Posterior cingulate gyrus (tissue), 11 donors: ENCODE measurements at places on chromosomes 1 and 21.

GRCh38 chr1:185267701-185268100, 49.3 kb downstream of the IVNS1ABP start:
- DNase-seq: no peak

GRCh38 chr1:94884106-94884505, 42.8 kb downstream of the CNN3 start:
- DNase-seq: no peak

- no peak for DNase-seq
Measured at GRCh38 chr1:174301295-174302077, 142.2 kb downstream of the RABGAP1L start.

DNA sequence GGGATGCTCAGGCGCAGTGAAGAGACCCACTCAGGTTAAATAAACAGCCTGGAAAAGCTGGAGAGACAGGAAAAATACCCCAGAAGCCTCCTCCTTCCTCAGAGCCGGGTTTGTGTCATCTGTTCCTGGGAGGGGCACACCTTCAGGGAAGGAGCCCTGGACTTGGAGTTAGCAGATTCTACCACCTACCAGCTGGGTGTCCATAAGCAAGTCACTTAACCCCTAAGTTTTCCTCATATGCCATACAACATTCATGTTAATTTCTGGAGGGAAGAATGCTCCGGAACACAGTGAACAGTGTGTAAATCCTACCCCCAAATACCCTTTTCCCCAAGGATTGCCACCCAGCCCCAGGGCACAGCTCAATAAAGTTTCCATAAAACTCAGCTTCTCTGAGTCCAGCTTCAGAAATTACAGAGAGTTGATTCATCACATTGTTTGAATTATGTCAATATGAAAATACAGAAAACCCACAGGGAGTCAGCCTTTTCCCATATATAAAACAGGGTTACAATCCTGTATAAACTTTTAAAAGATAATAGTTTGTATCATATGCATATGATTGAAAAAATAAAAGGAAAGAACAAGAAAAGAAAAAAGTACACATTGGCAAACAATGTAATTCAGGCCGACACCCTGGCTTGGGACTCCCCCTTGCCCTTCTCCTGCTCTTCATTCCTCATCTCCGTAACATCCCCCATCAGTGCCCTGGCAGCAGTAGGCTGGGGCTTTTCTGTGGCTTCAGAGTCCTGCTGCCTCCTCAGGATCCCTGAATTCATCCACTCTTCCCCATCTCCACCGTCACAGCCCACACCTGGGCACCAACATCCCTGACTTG, 291.8 kb upstream of the USP24 start:
- DNase-seq: no peak

DNA sequence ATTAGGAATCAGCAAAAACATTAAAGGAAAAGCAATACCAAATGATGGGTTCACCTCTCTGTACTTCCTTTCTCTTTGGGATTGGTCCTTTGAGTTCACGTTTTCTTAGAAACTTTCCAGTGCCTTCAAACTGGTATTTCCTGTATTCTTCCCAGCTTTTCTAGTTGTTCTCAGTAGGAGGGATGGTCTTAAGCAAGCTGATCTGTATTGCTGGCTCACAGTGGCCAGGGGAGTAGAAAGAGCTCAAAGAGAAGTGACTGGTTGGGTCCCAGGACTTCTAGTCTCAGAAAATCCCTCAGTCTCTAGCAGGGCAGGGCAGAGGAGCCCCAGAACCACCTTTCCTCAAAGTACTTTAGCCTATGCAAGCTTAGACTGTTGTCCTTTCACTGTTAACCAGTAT, 10.1 kb upstream of the USP24 start:
- DNase-seq: no peak

DNA sequence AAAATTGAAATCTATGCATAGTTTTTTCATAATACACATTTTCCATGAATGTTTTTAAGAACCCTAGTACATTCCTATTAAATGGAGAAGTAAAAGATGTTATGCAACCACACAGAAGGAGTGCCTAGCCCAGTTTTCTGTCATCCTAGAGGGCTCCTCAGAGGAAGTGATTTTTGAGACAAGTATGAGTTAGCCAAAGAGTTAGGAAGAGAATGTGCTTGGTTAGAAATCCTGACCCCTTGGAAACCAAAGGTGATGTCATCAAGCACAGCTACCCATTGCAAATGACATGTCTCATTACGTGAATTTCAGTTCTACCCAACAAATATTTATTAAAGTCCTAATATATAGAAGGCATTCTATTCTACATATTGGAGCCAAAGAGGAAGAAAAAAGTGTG, 88.9 kb upstream of the TNFSF4 start:
- DNase-seq: no peak

DNA sequence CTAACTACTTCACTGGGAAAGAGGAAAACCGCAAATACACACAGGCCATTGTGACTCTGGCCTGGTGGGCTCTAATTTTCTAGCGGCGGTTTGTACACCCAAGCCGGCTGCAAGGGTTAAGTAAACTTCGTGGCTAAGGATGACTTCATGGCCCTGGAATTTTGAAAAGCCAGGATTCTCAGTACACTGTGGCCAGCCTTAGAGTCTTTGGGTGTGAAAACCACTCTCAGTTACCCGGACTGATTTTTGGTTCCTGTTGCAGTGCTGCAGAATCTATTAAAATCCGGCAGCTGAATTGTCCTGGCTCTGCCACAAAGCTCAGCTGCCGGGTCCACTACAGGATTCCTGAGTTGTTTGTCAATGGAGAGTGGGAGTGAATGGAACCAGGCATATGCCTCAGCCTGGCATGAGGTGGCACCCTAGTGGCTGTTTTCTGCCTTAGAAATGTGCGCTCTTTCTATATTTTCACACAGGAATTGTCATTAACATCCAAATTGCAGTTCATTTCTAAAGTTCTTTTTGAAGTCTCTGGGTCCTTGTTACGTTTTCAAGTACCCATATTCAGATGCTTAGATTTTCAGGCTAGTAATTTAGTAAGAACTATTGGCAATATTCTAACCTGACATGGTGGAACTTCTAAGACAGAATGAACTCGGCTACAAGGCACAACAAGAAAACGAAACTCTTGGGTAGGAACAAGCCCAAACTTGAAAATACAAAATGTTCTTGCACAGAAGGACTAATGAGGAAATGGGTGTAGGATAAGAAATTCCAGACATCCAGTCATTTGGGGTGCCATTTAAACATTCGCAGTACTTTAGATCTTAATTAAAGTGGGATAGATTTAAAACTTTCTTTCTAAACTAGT, 255.9 kb downstream of the NFIA start:
- peak; percentile 74 for DNase-seq

DNA sequence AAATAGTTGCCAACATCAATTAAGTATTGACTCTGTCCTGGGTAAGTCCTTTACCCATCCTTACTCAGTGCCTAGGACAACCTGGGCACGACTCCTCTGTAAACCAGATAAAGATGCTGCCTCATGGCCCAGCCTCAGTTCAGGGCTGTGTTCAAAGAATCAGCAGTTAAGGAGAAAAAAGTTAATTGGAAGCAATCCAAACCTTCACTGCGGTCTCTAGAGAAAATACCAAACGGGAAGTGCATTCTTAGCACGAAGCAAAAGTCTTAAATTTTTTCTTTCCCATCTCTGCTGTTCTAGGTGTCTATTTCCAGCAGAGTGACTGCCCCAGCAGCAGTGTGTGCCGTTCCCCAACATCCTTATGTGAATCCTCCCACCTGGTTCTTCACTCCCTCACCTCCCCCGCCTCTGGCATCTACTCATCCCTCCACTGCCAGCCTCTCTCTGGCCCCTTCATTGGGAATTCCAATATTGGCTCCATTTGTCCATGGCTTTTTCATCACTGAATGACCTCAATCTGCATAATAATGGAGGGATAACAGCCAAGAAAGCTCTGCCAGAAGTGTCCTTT, 23.2 kb downstream of the KANK4 start:
- no peak for DNase-seq

DNA sequence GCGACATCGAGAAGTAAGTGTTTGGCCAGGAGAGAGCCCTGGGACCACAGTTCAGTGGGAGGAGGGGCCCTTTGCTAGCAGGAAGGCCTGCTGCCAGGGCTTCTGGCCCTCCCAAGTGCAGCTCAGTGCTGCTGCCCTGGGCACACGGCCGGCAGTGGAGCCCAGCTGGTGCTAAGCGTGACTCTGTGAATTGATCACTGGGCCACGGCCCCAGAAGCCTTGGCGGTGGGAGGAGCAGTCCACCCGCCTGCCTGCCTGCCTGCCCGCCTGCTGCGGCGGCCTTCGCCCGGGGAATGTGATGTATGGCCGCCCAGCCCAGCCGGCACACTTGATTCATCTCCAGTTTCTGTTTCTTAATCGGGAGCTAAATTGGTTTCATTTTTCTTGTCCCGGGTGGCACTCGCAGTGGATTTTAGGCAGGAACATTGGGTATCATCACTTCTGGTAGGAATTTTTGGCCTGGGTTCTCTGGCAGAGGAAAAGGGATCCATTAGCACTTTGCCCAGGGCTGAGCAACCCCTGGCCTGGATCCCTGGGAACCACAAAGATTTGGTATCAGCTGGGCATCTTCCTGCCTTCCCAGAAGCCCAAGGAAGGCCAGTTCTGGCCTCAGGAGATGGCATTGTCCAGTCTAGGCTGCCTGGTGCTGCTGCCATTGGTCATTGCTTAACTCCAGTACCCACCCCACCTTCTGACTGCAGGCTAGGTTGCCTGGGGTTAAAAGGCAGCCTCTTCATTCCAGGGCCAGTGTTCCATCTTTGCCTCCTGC, 28.6 kb downstream of the TMEM53 start:
- DNase-seq: peak; percentile 90

DNA sequence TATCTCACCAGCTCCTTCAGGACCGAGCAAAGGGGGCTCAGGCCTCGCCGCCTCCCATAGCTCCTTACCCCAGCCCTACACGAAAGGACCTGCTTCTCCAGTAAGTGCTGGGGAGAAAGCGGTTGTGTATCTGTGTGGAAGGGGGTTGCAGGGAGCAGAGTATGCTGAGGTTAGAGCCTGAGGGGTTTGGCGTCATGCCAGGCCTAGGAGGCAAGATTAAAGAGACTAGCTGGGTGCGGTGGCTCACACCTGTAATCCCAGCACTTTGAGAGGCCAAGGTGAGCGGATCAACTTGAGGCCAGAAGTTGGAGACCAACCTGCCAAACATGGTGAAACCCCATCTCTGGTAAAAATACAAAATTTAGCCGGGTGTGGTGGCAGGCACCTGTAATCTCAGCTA, 14.1 kb upstream of the RASSF5 start:
- no peak for DNase-seq

DNA sequence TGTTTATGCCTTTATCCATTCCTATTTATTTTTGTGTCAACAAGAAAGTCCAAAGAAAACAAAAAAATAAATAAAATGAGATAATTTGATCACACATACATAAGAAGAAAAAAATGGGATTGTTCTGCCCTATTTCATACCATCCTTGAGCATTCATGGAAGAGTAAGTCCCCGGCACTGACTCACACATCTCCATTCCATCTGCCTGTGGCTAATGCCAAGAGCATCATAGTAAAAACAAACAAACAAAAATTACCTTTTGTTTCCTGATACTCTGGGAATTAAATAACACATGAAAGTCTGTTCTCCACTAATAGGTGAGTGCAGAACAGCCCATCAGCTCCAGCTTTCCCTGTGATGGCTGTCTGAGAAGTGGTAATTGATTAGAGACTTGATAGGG, 48.1 kb upstream of the BACE2 start:
- no peak for DNase-seq

DNA sequence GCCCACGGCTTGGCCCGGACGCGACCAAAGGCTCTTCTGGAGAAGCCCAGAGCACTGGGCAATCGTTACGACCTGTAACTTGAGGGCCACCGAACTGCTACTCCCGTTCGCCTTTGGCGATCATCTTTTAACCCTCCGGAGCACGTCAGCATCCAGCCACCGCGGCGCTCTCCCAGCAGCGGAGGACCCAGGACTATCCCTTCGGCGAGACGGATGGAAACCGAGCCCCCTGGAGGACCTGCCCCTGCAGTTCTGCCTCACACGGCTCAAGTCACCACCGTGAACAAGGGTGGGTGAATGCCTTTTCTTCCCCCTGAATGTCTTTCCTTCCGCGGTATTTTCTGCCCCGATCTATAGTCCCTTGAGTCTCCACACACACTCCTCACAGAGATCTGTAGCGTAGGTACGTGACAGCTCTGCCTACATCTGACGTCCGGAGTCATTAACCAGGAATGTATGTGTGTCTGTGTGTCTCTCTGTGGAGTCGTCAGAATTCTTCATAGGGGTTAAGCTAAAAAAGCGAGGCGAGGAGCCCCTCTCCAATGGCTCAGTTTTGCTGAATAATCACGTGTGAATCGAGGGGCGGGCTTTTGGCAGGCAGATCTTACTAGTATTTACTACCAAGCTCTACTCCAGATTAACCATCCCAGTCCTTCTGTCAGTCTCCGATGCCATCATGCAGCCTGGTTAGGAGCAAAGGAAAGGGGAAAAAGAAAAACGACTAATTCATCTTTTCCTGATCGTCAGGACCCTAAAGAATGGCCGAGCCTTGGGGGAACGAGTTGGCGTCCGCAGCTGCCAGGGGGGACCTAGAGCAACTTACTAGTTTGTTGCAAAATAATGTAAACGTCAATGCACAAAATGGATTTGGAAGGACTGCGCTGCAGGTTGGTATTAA, at the start of gene CDKN2C:
CDKN2C (plus strand) TSS at position 635 of the 898 bp plus-strand sequence; CDS start at position 759, 124 bp downstream.
- DNase-seq: no peak

DNA sequence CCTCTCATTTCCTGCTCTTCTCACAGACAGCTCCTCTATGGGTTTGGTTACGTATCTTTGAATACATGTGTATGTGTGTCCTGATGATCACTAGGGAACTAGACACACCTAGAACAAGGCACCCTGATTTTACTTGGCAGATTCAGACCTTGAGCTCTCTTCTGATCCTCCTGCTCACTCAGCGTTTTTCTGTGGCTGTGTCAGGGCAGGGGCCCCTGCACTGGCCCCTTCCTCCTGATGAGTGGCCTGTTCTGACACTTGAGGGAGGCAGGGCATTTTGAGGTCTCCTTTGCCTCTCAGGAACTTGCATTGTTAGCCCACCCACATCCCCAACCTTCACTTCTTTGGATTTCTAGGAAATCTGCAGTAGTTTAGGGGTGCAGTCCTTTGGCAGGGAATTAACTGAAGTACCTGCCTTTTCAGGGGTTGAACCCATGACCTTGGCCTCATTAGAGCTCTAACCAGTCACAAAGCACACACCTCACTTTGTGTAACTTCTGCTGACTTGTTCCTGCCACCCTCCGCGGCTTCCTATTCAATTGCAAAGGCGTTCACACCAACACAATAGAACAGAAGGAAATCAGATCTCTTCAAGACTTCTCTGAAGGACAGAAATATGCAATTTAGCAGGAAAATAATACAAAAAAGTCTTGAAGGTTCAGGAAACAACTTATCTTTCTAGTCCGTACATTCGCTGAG, 8.8 kb downstream of the SMYD2 start:
- DNase-seq: no peak

- peak; percentile 17 for DNase-seq
Measured at GRCh38 chr1:230794431-230794830, 47.2 kb downstream of the CAPN9 start.

GRCh38 chr1:101918277-101918676, 78.4 kb downstream of the OLFM3 start:
- no peak for DNase-seq

GRCh38 chr1:108043707-108044106, 78.7 kb upstream of the VAV3 start:
- DNase-seq: no peak

DNA sequence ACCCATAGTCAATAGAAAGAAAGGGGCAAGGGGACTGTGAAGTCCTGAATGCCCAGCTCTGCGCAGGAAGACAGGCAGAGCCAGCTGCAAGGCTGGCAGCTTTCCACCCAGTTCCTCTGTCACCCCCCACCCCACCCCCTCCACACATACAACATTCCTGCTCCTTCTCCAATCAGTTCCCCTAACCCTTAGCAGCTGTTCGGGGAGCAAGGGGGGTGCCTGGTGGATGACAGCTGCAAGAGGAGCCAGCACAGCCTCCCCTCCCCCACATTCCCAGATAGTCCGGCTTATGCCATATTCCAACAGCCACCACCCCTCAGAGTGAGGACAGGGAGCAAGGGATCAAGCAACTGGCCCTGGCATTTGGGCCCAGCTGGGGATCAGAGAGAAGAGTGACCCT, 9.7 kb downstream of the ARHGEF2 start:
- peak; percentile 80 for DNase-seq
